ENCODE measurements at places on chromosomes 6 and 20. TPM values are rescaled to one million over a fixed set of nuclear protein-coding genes. Genes with fewer than 3 reads are reported as not detected.

Gene HLA-DMB
- total RNA-seq = not detected

- peaks cover 27% of the 10 kb centered on the region for H3K4me1 ChIP-seq
- DNase-seq = peak; percentile 84
- peaks cover 5% of the 10 kb centered on the region for H3K36me3 ChIP-seq
- peak overlapping the region; percentile 91 for H3K27ac ChIP-seq
- peak overlapping the region; percentile 64 for H3K4me3 ChIP-seq
These were observed 41.4 kb downstream of the MCM8 start for GRCh38 chr20:5991623-5992441.

DNA sequence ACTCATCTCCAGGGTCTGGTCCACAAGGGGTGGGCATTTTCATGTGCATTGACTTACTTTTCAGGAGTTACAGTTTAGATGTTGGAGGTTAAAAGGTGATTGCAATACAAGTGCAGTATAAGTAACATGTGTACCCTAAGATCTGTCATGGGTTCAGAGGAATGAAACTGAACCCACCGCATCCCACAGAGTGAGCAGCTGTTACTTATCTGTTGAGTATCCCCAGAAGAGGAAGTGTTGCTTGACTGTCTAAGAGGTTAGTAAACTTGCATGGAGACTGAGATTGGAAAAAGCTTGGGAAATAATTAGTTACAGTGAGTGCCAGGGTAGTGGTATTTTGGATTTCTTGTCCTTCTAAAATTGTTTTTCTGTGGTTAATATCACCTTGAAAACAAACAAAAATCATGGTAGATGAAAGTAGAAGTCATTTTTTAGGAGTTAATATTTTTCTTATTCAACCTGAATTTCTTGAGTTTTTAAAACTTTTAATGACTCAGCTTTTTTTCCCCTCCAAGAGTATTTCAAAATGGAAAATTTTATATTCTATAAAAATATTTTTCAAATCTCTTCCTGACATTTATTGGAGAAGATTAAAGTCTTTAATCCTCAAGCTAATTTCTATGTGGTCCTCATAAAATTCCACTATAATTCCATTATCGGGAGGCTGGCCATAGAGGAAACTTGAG is 306.1 kb downstream of the ZNF217 start:
- no peaks in the 10 kb centered on the region for H3K27me3 ChIP-seq
- H3K4me1 ChIP-seq = no peaks in the 10 kb centered on the region
- H3K27ac ChIP-seq = no peak overlapping the region
- no peak overlapping the region for H3K4me3 ChIP-seq
- no peaks in the 10 kb centered on the region for H3K36me3 ChIP-seq

Gene ARHGAP40
- total RNA-seq = 0.16 TPM

Gene CALHM4
- total RNA-seq = not detected

DNA sequence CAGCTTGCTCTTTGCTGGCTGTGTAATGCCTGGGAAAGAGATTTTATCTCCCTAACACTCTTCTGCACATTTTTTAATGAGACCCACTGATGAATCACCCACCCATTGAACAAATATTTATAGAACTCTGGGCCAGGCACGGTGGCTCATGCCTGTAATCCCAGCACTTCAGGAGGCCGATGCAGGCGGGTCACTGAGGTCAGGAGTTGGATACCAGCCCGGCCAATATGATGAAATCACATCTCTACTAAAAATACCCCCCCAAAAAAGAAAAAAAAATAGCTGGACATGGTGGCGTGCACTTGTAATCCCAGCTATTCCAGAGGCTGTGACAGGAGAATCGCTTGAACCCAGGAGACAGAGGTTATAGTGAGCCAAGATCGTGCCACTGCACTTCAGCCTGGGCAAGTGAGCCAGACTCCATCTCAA is 82.1 kb upstream of the SIRPA start:
- peaks cover 92% of the 10 kb centered on the region for H3K4me1 ChIP-seq
- H3K4me3 ChIP-seq = peak overlapping the region; percentile 25
- H3K27ac ChIP-seq = peak overlapping the region; percentile 86
- peak; percentile 96 for DNase-seq

Gene C6orf132
- 5.3 TPM for total RNA-seq

Measured in HFFc6 (cell line).